Hematopoietic multipotent progenitor cell treated with erythropoietin and hydrocortisone succinate and interleukin-3 and kit ligand, for 17 days (in vitro differentiated cells): ENCODE measurements at places on chromosomes 3 and 15.

GRCh38 chr3:195769551-195769950 is 42.2 kb downstream of the MUC4 start:
- DNase-seq, result no peak

GRCh38 chr3:196684548-196685407 is 27.3 kb downstream of the CEP19 start:
- peak; percentile 78 for DNase-seq

GRCh38 chr3:78749056-78749455 is 1018.7 kb downstream of the ROBO1 start:
- DNase-seq, result no peak

- DNase-seq, result no peak
Measured at GRCh38 chr15:81301385-81301784, 22.6 kb downstream of the STARD5 start.

GRCh38 chr3:165210727-165211126 is 14.5 kb upstream of the SLITRK3 start:
- DNase-seq, result no peak

DNA sequence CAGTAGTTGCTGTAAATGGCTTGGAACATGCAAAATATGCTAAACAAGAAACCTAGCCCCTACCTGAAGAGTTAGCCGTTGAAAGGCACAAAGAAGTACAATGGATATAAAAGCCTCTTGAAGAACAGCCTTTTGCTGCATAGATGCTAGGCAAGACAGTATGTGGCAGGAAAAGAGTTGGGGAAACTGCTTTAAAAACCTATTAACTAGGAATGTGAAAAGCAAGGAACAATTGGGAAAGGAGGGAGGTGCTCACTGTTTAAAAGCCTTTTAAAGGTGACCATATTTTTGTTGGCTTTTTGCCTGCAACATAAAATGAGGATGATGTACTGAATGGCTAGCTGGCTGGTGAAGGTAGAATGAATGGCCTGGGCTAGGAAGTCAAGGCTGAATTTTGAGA is 24.5 kb upstream of the SOX2 start:
- no peak for DNase-seq

DNA sequence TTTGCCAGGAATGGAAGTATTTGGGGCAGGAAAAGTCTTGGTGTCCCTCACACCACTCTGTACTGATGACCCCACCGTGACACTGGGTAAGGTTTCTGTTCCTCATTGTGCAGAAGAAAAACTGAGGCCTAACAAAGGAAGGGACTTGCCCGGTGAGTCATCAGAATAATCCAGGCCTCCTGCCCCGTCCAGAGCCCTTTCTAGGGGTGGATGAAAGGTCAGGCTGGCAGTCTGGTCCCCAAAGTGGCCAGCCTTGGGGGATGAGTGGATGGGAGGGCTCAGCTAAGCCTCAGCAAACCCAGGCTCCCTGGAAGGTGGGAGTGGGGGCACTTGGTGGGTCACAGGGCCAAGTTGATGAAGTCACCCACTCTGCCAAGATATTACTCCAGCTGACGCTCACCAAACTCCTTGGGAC is 2.3 kb upstream of the DNAH1 start:
- no peak for DNase-seq

GRCh38 chr3:28239108-28239507 is 2.3 kb upstream of the CMC1 start:
- DNase-seq, result no peak

DNA sequence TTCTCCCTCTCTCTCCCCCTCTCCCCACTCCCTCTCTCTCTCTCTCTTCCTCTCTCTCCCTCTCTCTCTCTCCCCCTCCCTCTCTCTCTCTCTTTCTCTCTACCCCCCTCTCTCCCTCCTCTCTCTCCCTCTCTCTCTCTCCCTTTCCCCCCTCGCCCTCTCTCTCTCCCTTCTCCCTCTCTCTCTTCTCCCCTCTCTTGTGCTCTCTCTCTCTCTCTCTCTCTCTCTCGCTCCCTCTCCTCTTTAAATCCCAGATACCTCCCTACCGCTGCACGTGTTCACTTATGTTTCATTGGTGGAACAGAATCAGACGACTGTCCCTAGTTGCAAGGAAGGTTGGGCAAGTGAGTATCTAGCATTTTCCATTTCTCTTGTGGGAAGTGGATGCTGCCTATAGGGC is 166.5 kb downstream of the EBLN2 start:
- DNase-seq, result no peak

DNA sequence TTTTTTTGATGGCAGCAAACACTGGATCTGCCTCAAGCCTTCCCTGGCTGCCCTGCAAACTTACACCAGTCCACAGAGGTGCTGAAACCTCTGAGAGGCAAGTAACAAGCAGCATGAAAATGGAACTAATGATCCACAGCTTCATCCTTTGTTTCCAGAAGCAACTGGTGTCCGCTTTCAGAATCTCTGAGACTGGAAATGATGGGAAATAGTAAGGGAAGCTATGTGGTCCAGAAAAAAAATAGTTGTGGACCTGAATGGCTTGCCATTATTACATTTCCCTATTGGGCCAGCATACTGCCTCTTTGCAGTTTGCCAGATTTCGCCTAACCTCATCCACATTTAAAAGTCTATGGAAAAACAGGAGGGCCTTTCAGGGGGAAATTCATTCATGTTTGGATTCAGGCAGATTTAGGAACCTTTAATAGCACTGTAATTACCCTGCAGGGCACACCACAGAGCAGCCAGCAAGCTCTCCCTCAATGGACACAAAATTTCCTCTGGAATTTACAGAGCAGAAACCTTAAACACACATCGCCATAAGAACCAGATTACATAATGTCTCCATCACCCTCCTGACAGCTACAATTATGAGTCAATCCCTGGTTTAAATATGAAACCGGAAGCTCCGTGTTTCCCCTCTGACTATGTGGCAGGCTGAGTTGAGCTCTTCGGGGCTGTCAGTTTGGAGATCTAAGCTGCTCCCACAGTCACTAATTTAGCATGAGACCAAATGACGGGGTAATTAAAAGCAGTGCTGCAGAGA is 134.4 kb downstream of the TMCO5A start:
- DNase-seq, result no peak

DNA sequence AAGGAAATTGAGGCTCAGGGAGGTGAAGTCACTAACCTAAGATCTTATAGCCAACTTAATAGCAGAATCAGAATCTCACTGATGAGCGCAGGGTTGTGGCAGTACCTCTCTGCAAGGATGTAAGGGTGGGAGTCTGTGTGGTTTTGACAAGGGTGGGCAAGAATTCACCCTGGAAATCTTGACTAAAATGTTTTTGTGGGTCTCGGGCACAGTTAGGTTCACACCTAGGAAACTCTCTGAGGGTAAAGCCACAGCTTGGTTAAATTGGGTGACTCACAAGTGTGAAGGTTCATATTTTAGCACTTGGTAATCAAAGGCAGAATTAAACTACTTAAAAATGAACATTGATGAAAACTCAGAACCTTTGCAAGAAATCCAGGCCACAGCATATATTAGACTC is 178.2 kb upstream of the EOMES start:
- DNase-seq, result no peak

DNA sequence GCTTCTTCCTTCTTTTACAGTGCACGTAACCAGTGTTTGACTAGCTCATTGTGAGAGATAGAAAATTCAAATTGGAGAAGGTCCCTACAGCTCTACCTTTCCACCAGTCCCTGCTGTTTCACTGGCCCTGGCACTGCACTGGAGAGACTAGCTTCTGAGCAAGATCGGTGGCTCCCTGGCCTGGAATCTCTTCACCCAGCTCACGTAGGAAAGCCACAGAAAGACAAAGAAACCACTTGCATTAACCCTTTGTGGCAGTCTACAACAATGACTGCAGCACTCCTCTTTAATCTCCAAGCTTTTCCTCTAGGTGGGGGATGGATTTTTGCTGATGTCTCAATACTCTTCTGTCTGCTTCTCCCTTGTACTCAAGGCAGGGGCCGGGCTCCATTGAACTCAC is 155.9 kb downstream of the PEX5L start:
- DNase-seq, result no peak

DNA sequence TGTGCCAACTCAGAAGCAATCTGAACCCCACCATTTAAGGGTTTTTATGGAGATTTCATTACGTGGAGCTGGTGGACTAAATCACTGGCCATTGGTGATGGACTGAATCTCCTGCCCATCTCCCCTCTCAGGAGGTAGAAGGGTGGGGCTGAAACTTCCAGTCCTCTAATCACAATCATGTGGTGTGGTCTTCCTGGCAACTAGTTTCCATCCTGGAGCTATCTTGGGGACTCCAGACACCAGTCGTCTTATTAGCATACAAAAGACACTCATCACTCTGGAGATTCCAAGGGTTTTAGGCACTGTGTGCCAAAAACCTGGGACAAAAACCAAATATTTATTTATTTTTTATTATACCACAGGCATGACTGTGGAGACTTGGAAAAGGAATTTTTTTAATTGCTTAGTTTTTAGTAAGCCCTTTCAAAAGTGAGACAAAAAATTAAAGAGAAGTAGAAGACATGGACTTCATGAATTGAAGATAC is 203.6 kb downstream of the WNT5A start:
- no peak for DNase-seq

- no peak for DNase-seq
Measured at GRCh38 chr3:58666683-58667082, at the start of gene FAM3D. FAM3D (minus strand) TSS chr3:58666774; CDS start chr3:58655563, 11,211 bp downstream.

GRCh38 chr3:188877381-188877780 is 294.4 kb upstream of the TPRG1 start:
- DNase-seq, result no peak

GRCh38 chr15:98658831-98659699 is 10.7 kb downstream of the IGF1R start:
- peak; percentile 79 for DNase-seq
